ENCODE measurements at places on chromosomes 7 and 10. TPM values are rescaled to one million over a fixed set of nuclear protein-coding genes. Genes with fewer than 3 reads are reported as not detected.

DNA sequence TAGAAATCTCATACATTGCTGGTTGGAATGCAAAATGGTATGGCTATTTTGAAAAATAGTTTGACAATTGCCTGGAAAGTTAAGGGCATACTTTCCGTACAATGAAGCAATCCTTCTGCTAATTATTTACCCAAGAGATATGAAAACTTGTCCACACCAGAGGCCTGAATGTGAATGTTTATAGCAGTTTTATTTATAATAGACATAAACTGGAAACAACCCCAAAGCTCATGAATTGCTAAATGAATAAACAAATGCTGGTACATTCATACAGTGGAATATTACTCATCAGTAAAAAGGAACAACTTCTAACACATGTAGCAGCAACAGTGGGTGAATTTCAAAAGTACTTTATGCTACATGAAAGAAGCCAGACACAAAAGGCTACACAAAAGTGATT lies 42.7 kb downstream of the MMRN2 start:
- DNase-seq = no peak

GRCh38 chr7:1743481-1744230 lies 73.6 kb downstream of the ELFN1 start:
- no peak for DNase-seq

GRCh38 chr7:156533420-156533819 lies 107.2 kb upstream of the RNF32 start:
- DNase-seq = no peak

The SLC16A12 gene
- total RNA-seq = 0.57 TPM

GRCh38 chr7:75704928-75705327 lies 33.8 kb downstream of the HIP1 start:
- DNase-seq = no peak

The TCF7L2 gene
- 26.8 TPM for total RNA-seq

- peak; percentile 80 for DNase-seq
These were observed 110.2 kb downstream of the MYO3A start for GRCh38 chr10:26044141-26044749.

GRCh38 chr7:140688341-140688740 lies 8.2 kb upstream of the NDUFB2 start:
- no peak for DNase-seq

The ARHGEF35 gene
- 5.4 TPM for total RNA-seq

The MUC12 gene
- total RNA-seq = 0.62 TPM
